ENCODE measurements at places on chromosomes 3 and 15. TPM values are rescaled to one million over a fixed set of nuclear protein-coding genes. Genes with fewer than 3 reads are reported as not detected.

DNA sequence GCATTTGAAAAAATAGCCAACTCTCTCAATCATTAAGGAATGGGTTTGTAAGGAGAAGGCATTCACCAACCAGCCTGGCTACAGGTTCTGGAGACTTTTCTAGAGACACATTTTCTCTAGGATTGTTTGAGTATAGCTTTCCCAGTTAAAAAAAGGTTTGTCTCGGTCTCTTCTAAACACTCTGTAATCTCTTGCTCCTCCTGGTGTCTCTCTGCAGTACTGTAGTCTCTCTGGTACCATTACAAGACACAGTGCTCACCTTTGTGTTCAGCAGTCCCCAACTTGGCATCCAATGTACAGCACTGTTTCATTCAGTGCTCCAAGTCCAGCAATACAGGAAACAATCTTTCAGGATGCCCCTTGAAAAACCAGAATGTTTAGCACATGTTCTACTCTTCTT, 534.4 kb downstream of the ZNF385D start:
- DNase-seq, result no peak

DNA sequence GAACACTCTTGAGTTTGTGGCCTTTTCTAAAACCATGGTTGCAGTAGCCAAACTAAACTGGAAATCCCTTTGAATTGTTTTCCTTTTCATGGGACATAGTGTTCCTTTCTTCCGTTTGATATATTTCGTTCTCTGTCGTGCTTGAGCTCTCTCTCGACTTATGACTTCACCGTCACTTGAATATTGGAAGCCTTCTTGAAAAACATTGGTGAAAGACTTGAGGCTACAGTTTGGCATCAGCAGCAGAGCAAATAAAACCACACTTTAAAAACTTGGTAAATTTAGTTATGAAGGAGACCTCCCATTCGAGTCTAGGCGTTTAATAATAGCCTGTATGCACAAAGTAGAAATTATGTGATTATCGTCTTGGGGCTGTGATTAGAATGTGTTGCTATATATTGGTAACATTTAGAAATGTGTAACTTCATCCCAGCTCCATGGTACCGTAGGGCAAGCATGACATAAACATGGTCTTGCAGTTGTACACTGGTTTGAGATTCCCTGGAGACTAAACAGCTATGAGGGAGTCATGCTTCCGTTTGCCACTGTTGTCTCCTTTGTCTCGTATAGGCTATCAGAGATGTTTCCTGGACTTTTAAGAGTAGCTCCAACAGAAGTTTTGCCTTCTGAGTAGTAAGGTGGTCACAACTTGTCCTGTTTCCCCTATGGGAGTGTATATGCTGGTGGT, 122.3 kb downstream of the PTPRG start:
- no peak for DNase-seq

DNA sequence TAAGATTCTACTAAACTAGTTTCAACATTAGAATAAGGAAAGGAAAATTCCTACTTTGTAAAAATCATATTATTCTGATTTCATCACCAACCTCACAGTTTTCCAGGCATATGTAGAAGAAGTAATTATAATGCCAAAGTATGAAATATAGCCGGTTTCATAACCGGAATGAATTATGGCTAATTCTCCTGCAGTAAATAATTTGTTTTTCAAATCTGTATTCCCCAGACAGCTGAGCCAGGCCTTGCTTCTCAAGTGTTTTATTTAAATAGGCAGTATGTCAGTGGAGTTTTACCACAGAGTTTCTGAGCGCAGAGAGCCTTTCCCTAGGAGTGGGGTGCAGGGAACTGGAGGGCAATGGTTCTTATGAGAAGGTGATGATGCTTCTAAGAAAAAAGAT, 8.7 kb upstream of the CPA3 start:
- no peak for DNase-seq

DNA sequence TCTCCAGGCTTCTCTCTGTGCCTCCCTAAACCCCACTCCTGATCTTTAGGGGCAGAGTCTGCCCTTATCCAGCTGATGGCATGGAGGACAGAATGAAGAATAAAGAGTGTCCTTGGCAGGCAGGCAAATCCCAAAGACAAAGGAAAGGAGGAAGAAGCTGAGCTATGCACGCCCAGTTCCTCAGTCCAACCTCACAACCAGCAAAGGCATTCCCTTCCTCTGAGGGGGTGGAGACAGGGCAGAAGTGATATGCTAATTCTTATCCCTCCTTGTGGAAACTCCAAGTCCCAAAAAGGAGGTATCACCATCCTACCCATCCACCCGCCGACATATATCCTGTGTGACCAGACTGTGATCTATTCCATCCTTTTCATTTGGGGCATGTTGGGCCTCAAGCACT, 10.5 kb upstream of the CCDC54 start:
- DNase-seq, result no peak

DNA sequence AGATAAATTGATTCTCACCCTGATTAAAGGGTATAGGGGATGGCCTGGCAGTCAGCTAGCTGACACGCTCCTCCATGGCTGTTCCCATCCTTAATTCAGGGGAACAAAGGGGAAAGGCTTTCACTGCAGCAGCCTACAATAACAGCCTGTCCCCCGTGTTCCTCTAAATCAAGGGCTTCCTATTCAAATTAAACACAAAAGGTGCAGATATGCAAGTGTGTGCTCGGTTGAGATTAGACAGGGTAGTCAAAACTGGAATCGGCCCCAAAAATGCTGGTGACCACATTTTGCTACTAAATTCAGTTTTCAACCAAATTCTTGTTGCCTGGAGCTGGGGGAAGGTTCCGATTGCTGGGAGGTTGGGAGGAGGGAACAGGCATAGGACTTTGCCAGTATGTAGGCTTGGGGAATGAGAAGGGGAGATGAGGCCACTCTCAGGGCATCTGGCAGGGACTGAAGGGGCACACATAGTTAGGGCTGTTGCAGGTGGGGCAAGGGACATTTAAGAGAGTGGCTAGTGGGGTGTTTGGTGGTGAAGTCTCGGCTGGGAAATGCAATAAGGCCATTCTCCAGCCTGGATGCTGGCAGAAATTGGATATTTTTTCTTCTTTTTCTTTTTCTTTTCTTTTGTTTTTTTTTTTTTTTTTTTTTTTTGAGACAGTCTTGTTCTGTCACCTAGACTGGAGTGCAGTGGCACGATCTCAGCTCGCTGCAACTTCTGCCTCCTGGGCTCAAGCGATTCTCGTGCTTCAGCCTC, 32.9 kb upstream of the CTSH start:
- no peak for DNase-seq

GRCh38 chr3:35849963-35850362, 210.6 kb downstream of the ARPP21 start:
- DNase-seq, result no peak

- no peak for DNase-seq
Observed at GRCh38 chr3:196127308-196128040, 45.6 kb upstream of the TFRC start.

- no peak for DNase-seq
Observed at GRCh38 chr3:174051191-174051590, 653.6 kb downstream of the NLGN1 start.

GRCh38 chr15:35738370-35738769, 192.4 kb upstream of the DPH6 start:
- DNase-seq, result no peak

GRCh38 chr3:192921793-192922192, 4.1 kb upstream of the MB21D2 start:
- DNase-seq, result no peak

DNA sequence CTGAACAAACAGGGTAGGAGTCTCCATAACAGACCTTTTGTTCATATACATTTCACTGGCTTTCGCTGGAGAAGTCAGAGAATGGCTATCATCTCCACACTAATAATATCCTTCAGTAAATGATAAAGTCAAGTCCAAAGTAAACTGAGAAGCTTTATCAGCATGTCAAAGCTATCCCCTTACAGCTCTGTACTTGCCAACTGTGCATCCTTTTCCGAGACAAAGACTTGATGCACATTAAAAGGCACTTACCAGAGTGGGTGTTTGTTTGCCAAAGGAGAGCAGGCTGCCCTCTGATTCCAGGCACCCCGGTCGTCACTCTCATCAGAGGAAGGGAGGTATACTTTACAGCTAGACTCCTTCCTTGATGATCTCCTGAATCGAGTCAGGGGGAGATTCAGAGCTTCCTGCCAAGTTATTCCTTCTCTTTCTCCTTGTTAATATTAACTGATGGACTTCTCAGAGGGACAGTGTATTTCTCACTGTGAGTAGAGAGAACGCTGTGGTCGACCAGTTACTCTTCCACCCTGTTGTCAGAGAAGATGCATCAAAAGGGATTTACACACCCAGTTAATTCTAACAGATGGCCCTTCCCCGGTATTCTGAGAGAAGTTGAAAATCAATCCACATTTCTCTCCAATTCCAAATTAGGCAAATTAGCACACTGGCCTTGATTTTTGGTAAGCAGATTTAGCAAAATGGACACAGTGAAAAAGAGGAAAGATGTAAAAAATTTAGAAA, 504.7 kb upstream of the NR2F2 start:
- no peak for DNase-seq

DNA sequence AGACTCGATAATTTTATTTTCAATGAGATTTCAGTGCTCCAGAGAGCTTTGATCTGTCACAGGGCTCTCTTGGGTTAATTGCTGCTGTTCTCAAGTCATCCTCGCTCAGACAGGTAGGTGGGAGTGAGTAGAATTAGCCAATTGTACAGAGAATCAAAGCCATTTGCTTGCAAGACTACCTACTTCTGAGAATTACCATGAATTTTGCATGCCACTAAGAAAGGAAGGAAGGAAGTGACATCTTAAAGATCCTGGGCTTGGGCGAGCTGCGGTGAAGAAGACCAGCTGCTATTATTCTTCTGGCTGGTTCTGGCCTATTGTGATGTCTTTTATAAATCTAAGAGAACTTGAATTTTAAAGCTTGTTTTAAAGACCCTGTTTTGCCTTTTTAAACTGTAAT, 154.1 kb upstream of the LPP start:
- no peak for DNase-seq

- DNase-seq, result no peak
Observed at GRCh38 chr15:85379403-85380131, 836 bp upstream of the AKAP13 start.

GRCh38 chr15:59168536-59168935, 38.1 kb upstream of the LDHAL6B start:
- no peak for DNase-seq

DNA sequence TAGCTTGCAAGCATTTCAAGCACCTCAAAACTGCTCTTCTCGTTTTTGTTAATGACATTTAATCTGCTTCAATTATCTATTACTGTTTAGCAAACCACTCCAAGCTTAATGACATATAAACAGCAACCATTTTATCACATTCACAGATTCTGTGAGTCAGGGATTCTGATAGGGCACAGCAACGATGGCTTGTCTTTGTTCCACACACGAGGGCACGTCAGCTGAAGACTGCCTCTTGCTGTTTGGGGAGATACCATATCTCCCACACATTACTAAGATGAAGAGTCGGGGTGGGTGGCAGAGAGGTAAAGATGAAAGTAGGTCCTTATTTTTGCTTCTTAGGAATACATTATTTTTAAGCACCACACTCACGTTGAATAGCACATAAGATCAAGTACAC, 19.3 kb downstream of the CPOX start:
- DNase-seq, result no peak

The EXD1 gene
- not detected for total RNA-seq

The PLA2G4D gene
- total RNA-seq, result not detected

The HDC gene
- not detected for total RNA-seq

The SLC28A2 gene
- not detected for total RNA-seq

The FAM162A gene
- 88.4 TPM for total RNA-seq

The MKRN2OS gene
- total RNA-seq, result not detected

The CHRNA3 gene
- 1.7 TPM for total RNA-seq

The FRMD5 gene
- 25.5 TPM for total RNA-seq

The P4HTM gene
- 40.5 TPM for total RNA-seq

The PTX3 gene
- 2.6 TPM for total RNA-seq
